Stimulated activated CD4-positive, alpha-beta T cell treated with anti-CD3 and anti-CD28 coated beads, Interleukin-1b, Interleukin-23, amount 100 ng/mL, for 24 hours (primary cell): ENCODE measurements at places on chromosomes 4 and X.

GRCh38 chrX:42943051-42943974, 165.3 kb upstream of the PPP1R2C start:
- no peak for DNase-seq

- DNase-seq = peak; percentile 80
These were observed at the start of gene CYP4V2 for GRCh38 chr4:186191200-186192065. TSS of gene CYP4V2 (plus strand) at chr4:186191567. CDS start at chr4:186191824, 257 bp downstream.

DNA sequence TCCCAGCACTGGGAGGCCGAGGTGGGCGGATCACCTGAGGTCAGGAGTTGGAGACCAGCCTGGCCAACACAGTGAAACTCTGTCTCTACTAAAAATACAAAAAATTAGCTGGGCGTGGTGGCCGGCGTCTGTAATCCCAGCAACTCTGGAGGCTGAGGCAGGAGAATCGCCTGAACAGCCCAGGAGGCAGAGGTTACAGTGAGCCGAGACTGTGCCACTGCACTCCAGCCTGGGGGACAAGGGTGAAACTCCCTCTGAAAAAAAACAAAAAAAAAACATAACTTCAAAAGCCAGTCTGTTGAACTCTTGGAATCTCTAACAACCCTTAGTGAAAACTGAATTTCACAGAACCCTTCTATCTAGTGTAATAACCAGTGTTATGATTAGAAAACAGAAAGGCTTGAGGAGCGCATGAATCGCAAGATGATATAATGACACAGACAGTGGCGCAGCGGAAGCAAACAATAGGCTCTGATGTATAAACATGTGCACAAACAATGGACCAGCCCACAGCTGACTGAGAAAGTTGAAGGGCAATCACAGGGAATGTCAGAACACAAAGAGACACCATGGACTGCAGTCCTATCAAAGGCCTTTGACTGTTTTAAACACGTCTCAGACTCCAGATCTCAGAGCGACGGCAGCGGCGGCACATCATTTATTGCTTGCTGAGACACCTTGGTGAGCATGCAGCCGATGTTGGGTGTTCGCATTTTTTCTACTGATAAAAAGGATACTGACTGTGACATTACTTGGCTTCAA, 81.6 kb downstream of the NSUN7 start:
- no peak for DNase-seq

- no peak for DNase-seq
These were observed 36.0 kb upstream of the CD99L2 start for GRCh38 chrX:150934453-150934852.

DNA sequence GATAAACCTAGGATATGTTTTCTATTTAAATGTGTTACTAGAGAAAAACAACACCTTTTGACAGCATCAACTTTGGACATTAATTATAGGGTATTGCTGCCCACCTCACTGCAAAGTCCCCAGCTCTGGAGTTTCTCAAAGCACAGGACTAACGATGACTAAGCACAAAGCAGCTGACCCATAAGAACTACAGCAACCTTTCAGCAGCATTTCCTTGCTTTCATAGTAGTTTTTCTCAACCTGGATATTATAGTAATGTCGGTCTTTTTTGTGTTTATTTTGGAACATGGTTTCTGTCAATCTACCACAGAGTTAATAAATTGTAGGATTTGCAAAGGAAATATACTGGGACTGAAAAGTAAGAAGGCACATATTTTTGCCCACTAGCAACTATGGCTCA, 21.5 kb downstream of the HHIP start:
- DNase-seq = no peak

DNA sequence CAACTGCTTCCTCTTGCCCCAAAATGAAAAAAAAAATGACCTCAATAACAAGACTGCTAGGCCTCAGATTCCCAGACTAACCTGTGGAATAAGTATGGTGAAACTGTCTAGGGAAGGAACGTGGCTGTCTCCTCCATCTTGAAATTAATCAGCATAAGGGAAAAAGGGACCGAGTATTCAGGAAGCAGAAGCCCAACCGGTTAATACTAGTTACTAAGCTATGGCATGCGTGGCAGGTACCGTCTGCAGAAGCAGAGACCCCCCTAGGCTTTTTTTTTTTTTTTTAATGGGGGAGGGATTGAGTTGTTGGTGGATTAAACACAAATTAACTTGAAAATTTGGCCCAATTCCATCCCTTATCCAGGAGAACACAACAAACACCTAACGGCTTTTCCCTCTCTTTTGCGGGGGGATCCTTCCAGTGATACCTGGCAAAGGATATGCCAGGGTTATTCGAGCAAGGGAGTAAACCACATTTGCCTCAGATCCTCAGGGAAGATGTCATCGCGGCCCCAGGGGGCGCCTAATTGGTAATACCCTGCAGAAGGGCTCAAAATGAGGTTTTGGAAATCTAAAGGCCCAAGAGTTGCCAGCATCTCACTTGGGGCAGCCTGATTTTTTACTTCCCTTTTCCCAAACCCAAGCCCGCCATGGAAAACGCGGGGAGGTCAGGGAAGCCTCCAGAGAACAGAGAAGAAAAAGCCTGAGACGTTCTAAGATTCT, 893 bp downstream of the RLIM start:
- no peak for DNase-seq

DNA sequence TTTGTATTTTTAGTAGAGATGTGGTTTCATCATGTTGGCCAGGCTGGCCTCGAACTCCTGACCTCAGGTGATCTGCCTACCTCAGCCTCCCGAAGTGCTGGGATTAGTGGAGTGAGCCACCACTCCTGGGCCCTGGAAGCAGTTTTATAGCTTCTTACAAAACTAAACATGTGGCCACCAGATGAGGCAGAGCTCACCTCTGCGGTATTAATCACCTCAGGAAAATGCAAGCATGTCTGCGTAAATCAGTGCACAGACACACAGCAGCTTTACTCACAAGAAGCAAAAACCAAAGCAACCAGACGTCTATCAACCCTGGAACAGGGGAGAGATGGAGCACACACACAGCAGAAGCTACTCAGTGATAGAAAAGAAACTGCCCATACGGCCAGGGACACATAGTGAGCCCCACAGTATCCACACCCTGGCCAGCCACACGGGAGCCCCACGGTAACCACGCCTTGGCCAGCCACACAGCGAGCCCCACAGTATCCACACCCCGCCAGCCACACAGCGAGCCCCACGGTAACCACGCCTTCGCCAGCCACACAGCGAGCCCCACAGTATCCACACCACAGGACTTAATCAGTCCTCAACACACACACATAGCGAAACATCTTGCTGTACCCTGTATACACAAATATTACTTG, 30.2 kb downstream of the PPP2R3B start:
- DNase-seq = no peak

GRCh38 chrX:115624916-115625315, 63.9 kb downstream of the PLS3 start:
- DNase-seq = no peak

DNA sequence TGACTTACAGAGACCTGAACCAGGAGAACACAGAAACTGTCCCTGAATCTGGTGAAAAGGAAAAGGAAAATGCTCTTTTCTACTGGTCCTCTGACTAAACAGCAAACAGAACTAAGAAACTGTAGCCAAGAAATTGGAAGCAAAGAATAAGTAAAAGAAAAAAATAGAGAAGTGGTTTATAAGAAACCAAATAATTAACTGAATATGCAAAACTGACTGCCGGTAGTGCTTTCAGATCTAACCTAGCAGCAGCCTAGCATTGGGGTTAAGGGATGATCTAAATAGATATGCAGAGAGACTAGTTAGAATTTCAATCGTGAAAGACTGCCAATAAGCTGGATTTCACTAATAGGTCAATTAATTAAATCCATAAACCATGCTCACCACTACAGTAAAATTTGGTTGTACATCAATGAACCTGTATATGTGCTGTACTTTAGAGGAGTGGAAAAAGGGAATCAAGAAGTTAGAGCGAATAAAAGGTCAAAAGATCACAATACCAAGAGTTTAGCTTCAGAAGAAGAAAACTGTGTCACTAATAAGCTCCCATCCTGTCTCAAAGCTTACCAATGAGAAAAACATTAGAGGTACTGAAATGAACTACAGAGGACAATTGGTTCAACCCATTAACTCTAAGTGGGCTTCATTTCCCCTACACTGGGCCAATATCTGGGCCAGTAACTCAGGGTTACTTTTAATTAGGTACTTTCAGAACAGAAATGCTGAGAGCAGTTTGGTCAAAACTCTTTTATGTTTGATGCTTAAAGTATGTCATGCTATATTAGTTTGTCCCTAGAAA, 53.6 kb downstream of the KLHL13 start:
- no peak for DNase-seq

- DNase-seq = no peak
These were observed 22.1 kb upstream of the MSX1 start for GRCh38 chr4:4837316-4837715.

- DNase-seq = no peak
These were observed 336.3 kb upstream of the PITX2 start for GRCh38 chr4:110959041-110959643.

DNA sequence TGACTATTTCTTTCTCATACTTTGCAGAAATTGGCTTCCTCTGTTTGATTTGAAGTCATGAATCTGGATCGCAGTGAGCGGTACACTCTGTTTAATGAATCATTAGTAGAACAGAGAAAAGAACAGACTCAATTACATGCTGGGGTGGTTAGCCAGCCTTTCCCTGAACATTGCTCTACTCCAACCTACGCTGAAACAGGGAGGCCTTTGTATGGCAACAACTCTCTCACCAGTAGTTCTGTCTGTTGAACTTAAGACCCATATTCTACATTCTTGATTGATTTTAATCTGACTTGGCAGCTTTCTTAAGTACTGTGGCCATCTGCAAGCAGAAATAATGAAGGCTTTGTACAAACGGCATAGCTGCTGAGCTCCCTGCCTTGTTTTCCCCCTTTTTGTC, 19.0 kb upstream of the AP1S2 start:
- no peak for DNase-seq

GRCh38 chr4:34250562-34250961, 1993.8 kb downstream of the ARAP2 start:
- no peak for DNase-seq

- DNase-seq = no peak
These were observed 114.0 kb downstream of the BMPR1B start for GRCh38 chr4:94871644-94872305.

GRCh38 chr4:101596781-101597552, 193.6 kb upstream of the BANK1 start:
- peak; percentile 4 for DNase-seq

GRCh38 chr4:152072001-152072485, 311.2 kb upstream of the GATB start:
- no peak for DNase-seq

DNA sequence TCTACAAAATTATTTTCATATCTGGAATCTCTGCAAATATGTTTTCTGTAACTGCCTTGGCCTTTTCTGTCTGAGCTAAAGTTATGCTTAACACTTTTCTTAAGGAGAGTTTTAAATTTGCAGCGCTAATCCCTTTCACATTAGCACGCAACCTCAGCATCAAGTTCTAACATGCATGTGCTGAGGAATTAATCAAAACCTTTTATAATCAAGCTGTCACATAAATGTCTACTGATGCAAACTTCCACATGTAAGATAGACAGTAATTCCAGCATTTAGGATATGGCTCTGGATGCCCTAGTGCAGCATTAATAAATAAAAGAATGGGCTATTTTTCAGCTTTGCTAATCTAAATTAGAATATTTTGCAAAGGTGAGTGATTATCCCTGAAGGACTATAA, 17.5 kb upstream of the NEIL3 start:
- DNase-seq = no peak

- DNase-seq = no peak
These were observed 155.5 kb upstream of the PRDX4 start for GRCh38 chrX:23511793-23512192.

DNA sequence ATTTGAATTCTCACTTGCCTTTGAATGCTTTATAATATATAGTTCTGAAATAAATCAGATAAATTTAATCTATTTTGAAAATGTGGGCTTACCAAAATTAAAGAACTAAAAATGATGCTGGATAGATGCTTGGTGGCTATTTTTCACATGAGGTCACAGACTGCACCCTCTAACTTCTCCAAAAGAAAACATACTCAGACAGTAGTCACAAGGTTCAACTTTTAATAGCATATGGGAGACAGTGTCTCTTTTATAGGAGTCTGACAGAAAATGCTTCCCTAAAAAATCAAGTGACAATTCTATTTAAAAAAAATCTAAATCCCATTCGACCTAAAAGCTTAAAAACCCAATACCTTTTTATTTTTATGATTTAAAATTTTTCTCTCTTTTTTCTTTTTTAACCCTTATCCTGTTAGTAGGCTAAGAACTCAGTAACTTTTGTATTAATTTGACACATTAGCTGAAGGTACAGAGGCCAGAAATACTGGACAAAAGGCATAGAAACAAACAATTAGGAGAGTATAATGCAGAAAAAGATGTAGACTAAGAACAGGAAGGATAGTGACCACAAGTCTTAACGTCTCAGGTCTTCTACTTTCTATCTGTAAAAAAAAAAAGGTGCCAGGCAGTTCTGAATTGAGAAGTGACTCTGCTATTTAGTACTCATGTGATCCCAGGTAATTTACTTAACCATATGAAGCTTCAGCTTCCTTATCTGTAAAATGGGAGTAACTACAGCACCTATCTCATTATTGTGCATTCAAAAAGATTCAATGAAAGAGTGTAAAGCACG, 7.6 kb downstream of the TIGD4 start:
- DNase-seq = no peak

- DNase-seq = no peak
These were observed 11.4 kb upstream of the GPR34 start for GRCh38 chrX:41677183-41678060.

GRCh38 chr4:130486841-130487240, 1390.9 kb downstream of the C4orf33 start:
- DNase-seq = no peak

GRCh38 chr4:79964020-79964399, 109.0 kb downstream of the ANTXR2 start:
- DNase-seq = no peak

- no peak for DNase-seq
These were observed 67.0 kb downstream of the SEL1L3 start for GRCh38 chr4:25795566-25796454.

GRCh38 chr4:186771624-186772023, 48.0 kb upstream of the FAT1 start:
- no peak for DNase-seq

- no peak for DNase-seq
These were observed 83.8 kb upstream of the RASGEF1B start for GRCh38 chr4:81555489-81555888.

DNA sequence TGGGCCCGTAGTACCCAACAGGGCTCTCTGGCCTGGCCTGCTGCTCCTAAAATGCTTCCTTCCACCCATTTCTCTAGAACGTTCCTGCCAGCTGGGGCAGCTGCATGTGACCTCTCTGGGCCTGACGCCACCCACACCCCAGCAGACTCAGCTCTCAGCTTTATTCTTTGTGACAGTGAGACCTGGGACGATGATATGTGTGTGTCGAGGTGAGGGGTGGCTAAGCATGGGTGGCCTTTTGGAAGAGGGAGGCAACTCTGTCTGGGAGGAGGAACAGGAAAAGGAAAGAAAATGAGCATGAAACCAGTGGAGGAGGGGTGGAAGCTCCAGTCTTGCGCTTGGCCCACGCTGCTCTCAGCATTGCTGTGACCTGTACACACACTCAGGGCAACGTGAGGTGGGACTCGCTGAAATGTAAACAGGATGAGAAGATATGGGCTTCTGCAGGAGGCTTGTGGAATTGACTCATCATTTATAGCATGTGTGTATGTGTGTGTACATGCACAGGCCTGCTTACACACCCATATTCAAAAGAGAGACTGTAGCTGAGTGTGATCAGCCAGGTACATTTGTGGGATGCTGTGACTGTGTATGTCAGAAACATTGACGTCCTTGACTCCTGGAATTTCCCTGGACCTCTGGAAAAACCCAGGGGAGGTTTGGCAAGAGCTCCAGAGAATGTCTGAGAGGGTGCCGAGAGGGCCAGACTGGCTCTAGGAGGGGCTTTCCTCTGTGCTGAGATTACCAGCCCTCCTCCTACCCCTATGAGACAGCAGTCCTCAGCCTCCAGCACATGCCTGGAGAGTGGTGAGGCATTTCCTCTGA, 137.9 kb downstream of the PJA1 start:
- no peak for DNase-seq
